Stimulated activated CD4-positive, alpha-beta T cell treated with anti-CD3 and anti-CD28 coated beads, Interleukin-4, amount 100 ng/mL, for 24 hours (primary cell): ENCODE measurements at places on chromosomes 3 and 15.

DNA sequence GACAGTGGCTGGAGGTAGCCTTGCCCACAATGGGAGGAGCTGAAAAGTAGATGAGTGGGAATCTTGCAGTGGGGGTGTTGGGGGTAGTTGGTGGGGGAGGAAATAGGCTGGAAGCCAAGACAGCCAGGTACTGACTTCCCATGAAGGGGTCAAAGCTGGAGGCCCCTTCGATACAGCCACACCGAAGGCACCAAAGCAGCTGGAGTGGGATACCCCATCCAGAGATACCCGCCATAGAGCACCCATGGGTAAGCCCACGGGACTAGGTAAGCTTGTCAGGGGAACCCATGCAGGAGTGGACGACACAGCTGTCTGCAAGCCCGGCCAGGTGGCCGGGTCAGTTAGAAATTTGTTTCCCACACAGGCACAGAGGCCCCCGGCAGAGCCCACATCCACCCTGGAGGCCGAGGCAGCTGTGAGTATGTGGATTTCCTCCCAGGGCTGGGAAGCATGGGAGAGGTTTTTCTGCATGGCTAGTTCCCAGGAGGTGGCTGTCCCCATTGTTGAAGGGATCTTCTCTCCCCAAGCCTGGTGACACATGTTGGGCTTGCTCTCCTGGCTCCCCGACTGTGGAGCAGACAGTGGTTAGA, 28.6 kb downstream of the PRR23E start:
- no peak for DNase-seq

DNA sequence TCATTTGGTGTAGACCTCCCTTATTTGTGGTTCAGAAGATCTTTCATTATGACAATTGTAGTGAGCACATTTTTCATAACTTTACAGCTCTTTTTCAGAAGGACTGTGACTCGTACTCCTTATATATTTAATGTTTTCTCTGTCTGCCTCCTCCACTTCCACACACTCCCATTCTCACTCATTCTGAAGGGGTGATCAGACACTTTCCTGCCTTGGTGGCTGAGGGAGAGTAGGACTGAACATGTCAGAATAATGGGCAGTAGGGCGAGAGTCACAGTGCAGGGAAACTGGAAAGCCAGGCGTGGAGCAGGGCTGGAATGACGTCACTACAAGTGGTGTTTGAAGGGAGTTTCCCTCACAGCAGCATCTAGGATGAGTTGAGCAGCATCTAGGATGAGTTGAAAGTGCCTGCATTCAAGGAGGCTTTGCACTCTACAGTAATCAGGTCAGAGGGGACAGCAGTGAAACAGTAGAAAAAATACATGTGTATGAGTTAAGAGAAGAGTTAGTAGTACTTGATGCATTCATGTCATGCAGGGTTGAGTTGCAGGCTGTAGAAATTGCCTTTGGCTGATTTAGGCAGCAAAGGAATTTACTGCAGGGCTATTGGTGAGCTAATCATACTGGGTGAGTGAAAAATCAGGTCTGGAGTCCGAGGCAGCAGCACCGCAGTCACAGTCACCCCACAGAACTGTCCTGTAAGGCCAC, 36.3 kb upstream of the FBXL22 start:
- DNase-seq = peak; percentile 79

DNA sequence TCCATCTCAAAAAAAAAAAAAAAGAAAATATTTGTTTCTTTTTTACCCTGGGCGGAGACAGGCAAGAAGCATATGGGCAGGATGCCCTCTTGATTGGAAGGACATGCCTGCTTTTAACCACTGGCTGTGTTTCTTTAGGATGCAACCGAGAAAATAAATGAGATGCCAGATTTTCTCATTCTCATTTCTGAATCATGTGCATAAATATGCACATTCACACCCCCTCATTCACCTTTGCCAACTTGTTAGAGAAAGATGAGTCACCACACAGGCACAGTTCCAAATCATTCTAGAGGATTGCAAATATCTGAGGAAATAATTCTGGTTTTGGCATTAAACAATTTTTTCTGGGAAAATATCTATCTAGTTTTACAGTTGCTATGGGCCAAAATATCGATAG, 3.3 kb downstream of the LIPH start:
- DNase-seq = peak; percentile 9

GRCh38 chr3:62873761-62874710, 1.2 kb downstream of the CADPS start:
- no peak for DNase-seq

GRCh38 chr3:4994144-4994730, 15.0 kb downstream of the BHLHE40 start:
- no peak for DNase-seq

- DNase-seq = no peak
These were observed 220.1 kb upstream of the BHLHE40 start for GRCh38 chr3:4758957-4759656.

GRCh38 chr3:107945417-107946094, 145.3 kb downstream of the CD47 start:
- no peak for DNase-seq

GRCh38 chr3:76753599-76753998, 286.3 kb upstream of the ROBO2 start:
- DNase-seq = no peak

DNA sequence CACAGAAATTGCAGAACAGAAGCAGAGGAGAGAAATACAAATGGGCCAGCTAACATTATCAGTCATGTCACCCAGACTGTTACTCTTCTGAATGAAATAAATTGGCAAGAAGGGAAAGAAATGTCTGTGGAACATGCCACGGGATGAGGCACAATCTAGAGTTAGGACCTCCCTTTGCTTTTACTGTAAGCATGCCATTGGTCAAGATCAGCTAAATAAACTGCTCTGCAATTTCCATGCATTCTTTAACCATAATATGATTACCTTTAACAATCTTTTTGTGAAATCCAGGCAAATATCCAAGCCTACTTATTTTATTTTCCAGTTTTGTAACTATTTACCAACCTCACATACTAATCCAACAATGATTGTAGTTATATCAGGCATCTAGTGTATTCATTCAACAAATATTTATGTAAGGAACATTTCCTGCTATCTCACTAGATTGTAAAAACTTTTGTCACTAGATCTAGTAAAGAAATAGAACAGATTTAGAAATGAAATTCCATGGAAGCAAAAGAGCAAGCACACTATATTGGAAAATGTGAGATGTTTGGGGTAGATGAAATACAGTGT, 383.4 kb downstream of the MECOM start:
- no peak for DNase-seq

DNA sequence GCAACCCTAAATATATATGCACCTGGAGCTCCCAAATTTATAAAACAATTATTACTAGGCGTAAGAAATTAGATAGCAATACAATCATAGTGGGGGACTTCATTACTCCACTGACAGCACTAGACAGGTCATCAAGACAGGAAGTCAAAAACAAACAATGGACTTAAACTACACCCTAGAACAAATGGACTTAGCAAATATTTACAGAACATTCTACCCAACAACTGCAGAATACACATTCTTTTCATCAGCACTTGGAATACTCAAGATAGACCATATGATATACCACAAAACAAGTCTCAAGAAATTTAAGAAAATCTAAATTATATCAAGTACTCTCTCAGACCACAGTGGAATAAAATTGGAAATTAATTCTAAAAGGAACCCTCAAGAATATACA, 201.5 kb downstream of the OSBPL10 start:
- DNase-seq = no peak

GRCh38 chr15:52567871-52568600, 794 bp downstream of the ARPP19 start:
- peak; percentile 60 for DNase-seq

GRCh38 chr3:183438735-183439134, 10.3 kb upstream of the MCF2L2 start:
- DNase-seq = no peak

DNA sequence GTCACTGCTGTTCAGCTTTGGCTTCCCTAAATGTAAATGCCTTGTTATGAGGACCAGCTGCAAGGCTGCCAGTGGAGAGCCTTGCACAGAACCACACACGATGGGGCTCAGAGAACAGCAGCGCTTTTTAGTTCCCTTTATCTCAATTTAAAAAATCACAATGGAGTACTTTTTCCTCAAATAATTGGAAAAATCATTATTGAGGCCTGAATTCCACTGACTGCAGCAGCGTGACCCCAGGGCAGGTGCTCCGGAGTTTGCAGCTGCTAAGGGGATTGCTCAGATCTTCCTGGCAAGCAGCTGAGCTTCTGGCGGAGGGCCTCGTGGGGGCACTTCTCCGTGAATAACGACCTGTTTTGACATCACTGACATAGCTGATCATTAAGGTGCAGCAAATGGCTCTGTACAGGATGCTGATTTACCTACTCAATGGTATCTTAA, 245.6 kb upstream of the TRIM42 start:
- no peak for DNase-seq

DNA sequence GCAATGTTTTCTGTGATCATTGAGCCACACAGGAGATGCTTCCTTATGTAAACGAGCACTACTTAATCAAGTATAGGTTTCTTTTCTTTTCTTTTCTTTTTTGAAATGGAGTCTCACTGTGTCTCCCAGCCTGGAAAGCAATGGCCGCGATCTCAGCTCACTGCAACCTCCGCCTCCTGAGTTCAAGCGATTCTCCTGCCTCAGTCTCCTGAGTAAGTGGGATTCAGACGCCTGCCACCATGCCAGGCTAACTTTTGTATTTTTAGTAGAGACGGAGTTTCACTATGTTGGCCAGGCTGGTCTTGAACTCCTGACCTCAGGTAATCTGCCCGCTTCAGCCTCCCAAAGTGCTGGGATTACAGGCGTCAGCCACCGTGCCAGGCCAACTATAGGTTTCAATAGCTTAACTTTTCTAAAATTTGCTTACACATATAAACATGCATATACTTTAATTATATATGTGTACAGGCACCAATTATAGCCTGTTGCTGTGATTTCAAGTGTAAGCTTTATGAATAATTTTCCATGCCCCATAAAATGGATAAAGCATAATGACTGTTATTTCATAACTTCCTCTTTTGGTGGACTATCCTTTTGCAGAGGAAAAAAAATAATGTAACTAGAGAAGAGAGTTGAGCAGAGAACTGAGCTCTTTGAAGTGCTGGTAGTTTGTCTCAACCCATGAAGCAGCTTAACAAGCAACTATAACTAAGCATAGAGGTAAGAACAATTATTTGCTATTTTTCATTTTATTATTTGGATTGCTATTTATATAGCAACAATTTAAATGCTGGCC, 24.8 kb upstream of the MBNL1 start:
- DNase-seq = no peak

DNA sequence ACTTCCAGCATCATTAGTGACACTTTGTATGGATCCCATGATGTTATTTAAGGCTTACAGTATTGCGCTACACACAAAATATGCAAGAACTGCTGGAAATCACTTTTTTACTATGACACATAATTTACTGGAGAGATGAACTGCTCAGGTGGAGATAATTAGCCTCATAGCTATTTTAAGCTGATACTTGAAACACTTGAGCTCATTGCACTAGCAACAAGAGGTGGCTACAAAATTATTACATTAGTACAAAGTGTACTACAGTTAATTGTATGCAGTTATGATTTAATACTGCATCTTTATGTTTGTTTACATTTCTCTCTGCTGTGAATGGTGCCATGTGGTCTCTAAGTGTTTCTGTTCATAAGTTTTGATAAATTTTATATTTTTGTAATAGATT, 6.5 kb upstream of the LZTFL1 start:
- DNase-seq = no peak

DNA sequence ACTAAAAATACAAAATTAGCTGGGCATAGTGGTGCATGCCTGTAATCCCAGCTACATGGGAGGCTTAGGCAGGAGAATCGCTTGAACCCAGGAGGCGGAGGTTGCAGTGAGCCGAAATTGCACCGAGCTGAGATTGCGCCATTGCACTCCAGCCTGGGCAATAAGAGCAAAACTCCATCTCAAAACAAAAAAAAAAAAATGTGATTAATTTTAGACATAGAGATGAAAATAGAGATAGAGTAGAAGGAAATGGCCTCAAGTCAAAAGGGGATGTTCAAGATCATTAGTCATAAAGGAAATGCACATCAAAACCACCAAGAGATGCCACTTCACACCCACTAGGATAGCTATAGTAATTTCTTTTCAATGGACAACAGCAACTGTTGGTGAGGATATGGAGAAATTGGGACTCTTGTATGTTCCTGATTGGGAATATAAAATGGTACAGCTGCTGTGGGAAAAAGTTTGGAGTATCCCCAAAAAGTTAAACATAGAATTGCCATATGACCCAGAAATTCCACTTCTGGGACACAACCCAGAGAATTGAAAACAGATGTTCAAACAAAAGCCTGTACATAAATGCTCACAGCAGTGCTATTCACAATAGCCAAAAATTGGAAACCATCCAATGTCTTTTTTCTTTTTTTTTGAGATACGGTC, 55.4 kb downstream of the ABHD2 start:
- DNase-seq = no peak

- no peak for DNase-seq
These were observed 222.3 kb downstream of the SCAPER start for GRCh38 chr15:76682833-76683232.

- peak; percentile 81 for DNase-seq
These were observed 901 bp downstream of the ALCAM start for GRCh38 chr3:105367406-105368213.

DNA sequence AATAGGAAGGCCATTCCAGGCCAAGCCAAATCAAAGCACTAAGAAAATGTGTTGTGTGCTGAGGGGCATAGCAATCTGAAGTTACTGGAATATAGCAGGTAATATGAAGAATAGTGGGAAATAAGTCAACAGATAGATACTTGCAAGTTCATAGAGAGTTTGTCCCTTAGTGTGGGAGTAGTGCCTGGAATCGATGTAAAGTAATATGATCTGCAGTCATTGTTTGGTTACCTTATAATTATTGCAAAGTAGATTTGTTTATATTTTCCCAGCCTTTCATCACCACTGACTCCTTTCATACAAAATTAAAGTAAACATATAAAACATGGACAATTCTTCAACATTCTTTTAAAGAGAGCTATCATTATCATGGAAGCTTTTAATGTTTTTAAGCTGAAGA, 420.9 kb upstream of the NECTIN3 start:
- no peak for DNase-seq
